ENCODE measurements at places on chromosomes 16 and 17.
A peak's percentile ranks its signal among the peaks of the same experiment; 100 is the strongest.

- DNase-seq, result no peak
Observed at GRCh38 chr16:2244926-2245795, 6.2 kb downstream of the ECI1 start.

DNA sequence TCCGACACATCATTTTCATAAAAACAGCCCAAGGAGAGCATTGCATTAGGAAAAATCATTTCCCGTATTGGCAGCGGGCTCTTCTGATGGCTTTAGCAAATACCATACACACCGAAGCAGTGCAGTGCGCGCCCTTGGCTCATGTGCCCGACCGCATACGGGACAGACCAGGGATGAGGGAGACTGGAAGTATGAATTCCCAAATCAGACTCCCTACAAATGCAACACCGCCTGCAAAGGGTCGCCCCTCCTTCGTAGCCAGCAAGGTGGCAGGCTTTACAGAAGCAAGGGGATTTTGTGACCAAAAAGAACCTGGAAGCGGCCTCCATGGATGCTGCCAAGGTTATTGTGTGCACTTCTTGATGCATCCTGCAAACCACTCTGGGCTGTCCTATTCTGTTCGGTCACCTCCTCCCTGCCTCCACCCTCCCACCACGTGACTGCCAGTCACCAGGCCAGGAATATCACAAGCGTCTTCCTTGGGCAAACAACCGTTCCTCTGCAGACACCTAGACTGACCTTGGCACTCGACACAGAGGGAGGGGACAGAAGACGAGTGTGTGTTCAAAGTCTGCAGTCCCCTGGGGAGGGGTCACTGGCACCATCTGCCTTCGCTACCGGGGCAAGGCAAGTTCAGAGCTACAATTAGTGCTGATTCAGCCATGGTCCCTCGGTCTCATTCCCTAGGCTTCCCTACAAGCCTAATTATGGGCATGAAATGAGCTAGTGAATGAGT, 460.4 kb downstream of the SLC39A11 start:
- DNase-seq, result peak; percentile 97

DNA sequence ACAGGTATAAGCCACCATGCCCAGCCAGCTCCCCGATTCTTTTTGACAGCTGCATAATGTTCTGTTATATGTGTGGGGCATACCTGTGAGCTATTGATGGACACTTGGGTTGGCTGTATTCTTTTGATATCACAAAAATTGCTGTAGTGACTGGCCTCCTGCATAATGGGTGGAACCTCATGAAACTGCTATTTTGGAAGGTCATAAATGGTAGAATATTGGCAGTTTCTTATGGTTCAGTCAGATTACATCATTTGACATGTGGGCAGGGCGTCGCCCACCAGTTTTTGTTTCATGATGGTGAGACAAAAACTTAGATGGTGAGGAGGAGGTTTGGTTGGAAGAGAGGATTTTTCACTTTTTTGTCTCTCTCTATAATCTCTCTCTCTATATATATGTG, 26.7 kb upstream of the POLR3E start:
- DNase-seq, result no peak

DNA sequence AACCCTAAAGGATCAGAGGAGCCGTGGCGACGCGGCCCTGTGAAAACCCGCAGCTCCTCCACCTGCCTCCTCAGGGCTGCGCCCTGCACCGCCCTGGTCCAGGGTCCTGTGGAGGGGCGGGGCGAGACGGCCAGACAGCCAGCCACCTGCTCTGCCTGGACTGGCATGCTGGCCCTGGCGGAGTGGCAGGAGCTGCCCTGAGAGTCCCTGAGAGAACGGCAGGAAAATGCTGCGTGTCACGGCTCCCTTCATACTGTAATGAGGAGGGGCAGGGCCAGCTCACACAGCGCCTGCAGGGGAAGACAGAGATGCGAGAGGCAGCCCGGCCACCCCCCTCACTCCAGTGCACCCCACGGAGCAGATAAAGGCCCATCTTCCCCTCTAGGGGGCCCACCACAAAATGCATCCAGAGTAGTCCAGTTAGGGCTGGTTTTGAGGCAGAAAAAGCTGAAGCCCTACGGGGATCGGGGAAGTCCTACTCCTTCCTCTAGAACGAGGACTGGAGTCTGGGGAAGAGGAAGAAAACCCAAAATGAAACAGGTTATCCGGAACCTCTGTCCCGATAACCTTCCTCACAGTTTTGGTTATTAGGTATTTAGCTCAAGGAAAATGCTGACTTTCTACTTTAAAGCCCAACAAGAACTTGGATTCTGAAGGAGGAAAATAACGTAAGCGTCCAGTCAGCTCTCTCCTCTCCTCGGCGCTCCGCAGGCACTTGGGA, 97.6 kb upstream of the DNAH17 start:
- DNase-seq, result no peak

DNA sequence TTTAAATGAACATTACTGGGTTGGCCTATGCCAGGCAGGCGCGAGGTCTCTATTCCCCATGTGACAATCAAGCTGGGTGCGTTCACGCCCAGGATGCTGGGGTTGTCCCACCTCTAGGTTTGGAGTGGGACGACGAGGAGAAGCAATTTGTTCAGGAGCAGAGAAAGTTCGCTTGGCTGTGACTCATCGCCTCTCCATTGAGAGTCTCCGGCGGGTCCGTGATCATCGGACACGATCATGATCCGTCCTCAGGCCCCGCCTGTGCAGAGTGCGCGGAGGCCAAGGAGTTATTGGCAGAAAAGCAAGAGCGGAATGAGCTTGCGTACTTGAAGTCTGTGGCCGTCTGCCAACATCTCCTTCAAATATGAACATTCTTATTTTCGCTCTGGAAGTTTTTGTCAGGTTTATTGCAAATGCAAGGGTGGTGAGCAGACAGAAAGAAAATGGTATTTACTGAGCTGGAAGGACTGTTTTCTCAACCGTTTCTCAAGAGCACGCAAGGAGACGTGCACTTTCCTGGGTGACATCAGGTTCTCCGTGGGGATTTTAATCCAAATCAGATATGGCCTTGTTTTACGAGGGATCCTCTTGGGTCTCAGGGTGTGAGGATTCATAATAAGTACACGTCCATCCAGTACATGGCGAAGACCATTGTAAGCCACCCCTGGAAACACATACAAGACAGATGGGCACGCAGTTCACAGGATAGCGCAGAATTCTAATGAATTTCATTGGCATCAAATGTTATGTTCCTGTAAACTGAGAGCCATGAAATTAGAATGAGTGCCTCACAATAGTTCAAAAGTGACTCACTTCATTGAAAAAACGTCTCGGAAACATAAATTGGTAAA, 70.1 kb upstream of the CREBBP start:
- peak; percentile 44 for DNase-seq
